ENCODE measurements at places on chromosomes 3 and 15.

DNA sequence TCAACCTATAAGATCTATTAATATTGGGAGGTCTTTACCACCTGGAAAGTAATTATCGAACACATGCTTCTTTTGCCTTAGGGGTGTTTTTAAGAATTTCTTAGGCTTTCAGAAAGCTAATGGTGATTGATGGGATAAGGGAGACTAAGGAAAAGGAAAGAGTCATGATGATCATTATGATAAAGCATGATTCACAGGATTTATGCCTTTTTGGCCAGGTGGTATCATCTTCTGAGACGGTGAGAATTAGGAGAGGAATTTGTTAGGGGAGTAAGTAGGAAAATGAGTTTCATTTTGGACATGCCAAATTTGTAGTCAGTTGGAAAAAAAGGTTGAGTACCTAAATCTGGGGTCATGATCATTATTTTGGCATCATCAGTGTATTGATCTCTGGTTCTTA, 8.9 kb downstream of the ARMC8 start:
- no peak for DNase-seq

- DNase-seq = no peak
These were observed 12.0 kb upstream of the PPP1R2 start for GRCh38 chr3:195555110-195555509.

DNA sequence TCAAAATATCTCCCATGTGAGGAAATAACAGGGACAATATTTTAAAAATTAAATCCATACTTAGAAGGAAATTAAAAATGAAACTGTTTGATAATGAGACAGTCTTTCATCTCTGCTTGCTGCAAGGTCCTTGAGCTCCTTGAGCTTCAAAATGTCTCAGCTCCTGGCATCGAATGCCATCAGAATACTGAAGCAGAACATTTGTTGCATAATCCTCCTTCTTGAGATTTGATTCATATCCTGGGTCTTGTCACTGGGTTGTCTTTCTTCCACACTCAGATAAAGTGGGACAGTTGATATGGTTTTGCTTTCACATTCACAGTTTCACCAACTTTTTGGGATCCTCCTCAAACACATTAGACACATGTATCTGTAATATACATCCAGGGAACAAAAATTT, 27.8 kb downstream of the COL8A1 start:
- peak; percentile 75 for DNase-seq

- no peak for DNase-seq
These were observed 151.4 kb downstream of the WNT7A start for GRCh38 chr3:13728487-13728886.

DNA sequence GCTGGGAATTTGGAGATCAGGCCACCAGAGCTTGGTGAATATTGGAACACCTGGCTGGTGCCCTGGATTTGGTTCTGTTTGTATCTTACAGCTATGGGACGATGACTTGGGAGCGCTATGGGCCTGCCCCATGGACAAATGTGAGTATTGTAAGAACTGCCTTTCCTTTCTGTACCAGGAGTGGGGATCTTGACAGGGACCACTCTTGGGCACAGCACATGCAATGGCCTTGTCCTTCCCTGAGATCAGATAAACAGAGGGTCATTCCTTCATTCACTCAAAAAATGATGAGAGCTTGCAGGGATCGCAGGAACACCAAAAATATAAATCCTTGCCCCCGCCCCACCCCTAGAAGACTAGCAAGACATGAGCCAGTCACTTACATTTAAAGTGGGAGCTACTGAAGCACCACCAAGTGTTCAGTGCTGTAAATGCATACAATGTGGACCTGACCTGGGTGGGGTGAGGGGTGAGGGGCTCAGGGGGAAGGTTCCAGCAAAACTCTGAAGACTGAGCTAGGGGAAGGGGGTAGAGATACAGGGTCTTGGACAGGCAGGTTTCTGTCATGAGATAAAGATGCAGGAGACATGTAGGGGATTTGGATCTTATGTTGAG, 2.7 kb upstream of the CRELD1 start:
- DNase-seq = peak; percentile 45

DNA sequence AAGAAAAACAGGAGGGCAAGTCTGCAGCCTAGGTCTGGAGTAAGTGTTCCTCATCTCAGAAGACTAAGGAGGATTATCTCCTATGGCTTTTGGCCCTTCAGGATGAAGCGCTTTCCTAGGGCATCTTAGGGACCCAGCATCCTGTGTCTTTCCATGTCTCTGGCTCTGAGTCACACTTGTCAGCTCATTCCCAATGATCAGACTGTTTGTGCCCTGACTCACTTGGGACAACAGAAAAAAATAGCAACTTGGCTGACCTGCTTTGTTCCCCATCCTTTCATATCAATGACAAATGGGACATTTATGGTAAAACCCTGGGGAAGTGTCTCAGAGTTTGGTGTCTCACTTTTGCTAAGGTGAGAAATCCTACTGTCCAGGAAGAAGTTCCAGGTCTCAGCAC, 76.2 kb upstream of the OXTR start:
- no peak for DNase-seq

DNA sequence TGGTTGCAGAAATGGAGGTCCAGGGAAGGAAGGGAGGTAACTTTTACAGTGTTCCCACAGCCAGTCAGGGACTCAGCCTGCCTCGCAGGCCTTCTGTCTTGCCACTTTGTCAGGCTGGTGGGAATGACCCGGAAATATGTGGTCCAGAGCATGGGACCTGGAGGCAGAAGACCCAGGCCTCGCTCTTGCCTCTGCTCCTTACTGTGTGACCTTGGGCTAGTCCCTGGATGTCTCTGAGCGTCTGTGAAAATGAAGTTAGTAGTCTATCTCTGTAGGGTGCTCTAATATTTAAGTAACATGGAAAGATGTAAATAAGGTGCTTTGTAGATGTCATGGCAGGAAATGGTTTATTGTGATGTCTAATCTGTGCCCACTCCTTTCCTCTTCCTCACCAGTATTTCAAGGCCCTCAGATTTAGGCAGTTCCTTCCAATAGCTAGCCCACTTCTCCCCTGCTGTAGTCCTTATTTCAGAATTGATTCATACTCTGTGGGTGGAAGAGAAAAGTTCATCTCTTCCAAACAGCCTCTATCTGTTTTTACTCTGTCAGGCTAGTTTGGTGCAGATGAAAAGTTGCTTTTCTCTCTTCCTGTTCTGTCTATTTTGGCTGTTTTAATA, 9.1 kb downstream of the CORO2B start:
- no peak for DNase-seq

DNA sequence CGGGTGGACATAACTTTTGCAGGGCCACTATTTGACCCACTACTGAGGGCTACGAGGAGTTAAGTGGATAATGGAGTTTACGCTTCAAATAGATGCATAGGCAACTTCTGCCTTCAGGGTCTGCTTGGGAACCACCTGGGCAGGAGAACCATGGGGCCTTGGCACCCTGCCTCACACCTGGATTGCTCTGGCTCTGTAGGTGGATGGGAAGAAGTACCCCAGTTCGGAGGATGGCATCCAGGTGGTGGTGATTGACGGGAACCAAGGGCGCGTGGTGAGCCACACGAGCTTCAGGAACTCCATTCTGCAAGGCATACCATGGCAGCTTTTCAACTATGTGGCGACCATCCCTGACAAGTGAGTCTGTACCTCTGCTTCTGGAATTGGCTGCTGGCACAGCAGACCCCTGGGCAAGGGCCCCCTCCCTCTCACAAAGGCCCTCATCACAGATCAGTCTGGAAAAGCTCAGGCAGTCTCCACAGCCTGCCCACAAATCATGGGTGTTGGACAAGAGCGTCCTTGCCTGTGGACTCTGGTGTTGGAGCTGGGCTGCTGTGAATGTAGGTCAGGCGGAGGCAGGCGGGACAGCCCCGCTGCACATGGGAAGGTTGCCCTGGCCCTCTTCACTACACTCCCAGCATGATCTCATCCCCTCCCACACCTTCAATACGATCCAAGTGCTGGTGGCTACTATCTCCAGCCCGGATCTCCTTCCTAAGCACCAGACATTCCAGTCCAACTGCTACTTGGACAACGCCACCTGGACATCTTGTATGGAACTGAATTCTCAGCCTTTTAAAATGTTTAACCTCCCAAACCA, 46.7 kb downstream of the MESD start:
- no peak for DNase-seq

GRCh38 chr15:40948706-40949473, 4.4 kb upstream of the CHAC1 start:
- DNase-seq = no peak

DNA sequence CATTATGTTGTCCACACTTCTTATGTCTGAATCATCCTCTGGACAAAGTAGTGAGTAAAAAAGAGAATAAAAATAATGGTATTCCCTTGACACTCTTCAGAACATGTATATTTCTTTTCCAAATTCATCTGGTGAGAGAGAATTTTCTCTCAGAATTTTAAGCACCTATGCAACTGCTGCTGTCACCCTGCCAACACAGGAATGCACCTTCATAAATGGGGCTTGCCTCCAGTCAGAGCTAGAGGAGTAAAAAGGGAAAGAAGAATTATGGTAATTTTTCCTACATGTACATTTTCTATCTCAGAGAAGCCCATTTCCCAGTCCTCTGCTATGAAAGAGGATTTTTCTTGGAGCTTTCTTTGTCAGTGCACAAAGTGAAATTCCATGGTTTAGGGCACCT, 92.2 kb upstream of the ALCAM start:
- DNase-seq = peak; percentile 5

DNA sequence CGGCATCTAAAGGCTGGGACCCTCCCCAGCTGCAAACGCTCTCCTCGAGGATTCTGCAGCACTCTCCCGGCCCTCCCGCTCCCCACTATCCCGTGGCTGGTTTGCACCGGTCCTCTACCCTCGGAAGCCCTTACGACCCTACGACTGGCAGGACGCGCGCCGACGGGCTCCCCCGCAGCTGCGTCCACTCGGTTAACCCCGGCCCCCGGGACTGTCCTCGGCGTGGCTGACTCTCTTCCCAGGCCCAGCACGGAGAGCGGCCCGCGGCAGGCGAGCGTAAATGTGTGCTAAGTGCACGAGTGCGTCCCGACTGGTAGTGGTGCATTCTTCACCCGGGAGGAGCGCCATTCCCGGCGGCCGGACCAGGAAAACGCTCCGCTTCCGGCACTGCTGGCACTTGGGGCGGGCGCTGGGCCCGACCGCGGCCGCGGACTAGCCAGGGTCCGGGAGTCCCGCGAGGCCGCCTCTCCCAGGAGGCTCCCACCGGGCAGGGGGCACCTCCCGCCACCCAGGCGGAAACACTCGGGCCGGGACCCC, 508 bp downstream of the GORASP1 start:
- DNase-seq = peak; percentile 51

- DNase-seq = peak; percentile 81
These were observed 9.0 kb downstream of the FBN1 start for GRCh38 chr15:48636511-48636910.

DNA sequence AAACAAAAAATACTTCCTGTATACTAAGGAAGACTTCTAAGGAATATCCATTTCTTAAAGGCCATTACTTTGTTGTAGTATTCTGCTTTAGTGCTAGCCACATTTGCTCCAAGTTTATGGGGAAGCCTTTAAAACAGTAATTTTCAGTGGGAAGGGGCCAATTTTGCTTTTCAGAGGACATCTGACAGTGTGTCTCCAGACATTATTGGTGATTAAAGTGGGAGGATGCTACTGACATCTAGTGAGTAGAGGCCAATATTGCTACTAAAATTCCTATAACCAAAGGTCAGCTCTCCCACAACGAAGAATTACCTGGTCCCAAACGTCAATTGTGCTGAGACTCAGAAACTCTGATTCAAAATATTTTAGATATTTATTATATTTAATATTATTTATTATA, 24.8 kb downstream of the SLC28A2 start:
- DNase-seq = peak; percentile 46

DNA sequence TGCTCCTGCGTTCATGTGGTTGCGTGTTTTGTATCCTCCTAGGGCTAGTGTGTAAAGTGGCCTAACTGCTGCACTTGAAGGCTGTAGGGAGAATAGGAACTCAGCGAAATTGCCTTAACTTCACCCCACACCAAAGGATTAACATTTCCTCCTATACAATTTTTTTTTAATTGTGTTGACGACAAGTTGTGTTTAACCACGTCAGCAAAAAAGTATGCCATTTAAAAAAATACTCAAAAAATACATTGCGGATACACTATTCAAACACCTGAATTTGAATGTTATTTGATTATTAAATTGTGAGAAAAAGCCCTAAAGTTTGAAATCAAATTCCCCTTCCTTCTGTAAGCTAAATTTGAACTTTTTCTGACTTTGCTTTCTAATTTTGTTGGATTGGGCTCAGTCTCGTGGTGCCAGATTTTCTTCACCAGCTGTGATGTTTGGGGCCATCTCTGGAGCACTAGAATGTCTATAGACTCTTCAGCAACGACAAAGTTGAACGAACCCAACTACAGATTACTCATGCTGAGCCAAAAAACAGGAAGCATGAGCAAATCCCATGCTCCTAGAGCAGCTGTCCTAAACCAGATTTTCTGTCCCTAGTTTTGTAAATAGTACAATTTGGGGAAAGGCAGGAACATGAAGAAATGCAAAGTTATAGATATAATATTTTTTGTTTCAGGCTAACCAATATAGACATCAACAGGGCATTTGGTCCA, 8.1 kb upstream of the SLC9A9 start:
- no peak for DNase-seq

DNA sequence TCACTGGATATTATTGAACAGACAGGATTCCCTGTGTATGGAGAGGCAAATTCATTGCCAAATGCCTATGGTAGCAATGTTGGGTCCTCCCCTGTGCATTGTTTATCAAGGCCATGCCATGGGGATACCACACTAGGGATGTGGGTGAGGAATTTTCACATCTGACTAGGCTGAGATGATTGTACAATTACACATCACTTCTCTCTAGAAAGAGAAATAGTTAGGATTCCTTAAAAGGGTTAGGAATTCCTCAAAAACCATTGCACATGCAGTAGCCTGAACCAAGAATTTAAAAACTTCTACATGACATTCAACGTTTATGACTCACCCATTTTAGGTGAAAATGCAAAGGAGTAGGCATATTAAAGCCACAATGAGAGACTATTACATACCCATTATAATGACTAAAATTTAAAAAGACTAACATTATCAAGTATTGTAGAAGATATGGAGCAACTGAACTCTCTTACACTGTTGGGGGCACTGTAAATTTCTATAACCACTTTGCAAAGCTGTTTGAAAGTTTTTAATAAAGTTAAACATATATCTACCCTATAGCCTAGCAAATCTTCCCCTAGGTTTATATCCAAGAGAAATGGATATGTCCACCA, 175.9 kb downstream of the THRB start:
- DNase-seq = peak; percentile 65

DNA sequence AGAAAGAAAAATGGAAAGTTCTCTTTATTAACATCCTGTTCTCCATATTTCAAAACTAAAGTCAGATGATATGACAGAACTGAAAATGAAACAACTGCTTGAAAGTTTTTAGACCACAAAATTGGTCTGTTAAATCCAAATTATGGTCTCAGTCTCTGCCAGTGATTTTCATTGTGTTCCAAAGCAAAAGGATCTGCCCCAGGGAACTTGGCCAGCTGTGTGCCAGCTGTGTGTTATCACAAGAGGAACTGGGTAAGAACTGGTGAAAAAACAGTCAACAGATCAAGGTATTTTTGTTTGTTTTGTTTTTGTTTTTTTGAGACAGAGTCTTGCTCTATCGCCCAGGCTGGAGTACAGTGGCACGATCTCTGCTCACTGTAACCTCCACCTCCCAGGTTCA, 323.3 kb downstream of the CTNNB1 start:
- DNase-seq = no peak

All from choroid plexus epithelial cell (primary cell).